Mesenchymal stem cell (in vitro differentiated cells and primary cell): ENCODE measurements at places on chromosomes 13 and 19.
A peak's percentile ranks its signal among the peaks of the same experiment; 100 is the strongest.

DNA sequence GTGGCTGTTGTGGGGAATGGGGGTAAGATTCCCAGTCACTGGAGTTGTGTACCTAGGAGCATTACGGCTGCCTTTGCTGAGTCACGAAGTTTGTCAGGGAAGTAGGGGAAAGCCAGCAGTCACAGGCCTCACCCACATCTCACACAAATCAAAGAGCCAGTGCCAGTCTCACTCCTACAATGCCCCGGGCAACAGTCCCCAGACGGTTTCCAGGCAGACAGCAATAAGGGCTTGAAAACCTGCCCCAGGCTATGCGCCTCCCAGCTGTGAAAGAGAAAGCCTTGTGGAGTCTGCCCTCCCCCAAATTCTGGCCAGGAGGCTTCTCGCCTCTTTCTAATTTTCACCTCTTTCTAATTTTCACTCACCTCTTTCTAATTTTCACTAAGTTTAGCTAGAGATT is 142.3 kb upstream of the EDNRB start:
- H3K36me3 ChIP-seq = no peaks in the 10 kb centered on the region
- H3K27me3 ChIP-seq = no peaks in the 10 kb centered on the region
- no peak for DNase-seq
- no peak overlapping the region for H3K4me3 ChIP-seq
- no peak overlapping the region for H3K27ac ChIP-seq
- H3K4me1 ChIP-seq = peaks cover 1% of the 10 kb centered on the region

DNA sequence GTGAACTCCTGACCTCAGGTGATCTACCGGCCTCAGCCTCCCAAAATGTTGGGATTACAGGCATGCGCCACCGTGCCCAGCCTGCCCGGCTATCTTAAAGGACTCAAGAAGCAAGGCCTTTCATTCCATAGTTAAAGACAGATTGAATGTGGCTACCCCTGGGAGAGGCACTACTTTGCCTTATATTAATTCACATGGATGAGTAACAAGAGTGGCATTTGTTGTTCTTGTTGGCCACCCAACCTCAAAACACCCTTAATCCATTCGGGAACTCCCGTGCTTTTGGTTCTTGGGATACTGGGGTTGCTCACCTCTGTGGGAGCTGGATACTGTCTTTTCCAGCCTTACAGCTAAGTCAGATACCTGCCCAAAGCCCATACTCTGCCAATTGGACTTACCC is 34.4 kb upstream of the ABCC4 start:
- H3K4me1 ChIP-seq = peaks cover 2% of the 10 kb centered on the region
- DNase-seq = no peak
- no peak overlapping the region for H3K27ac ChIP-seq
- H3K36me3 ChIP-seq = no peaks in the 10 kb centered on the region
- peaks cover 6% of the 10 kb centered on the region for H3K27me3 ChIP-seq

GRCh38 chr13:79468819-79469218 is 12.1 kb upstream of the NDFIP2 start:
- H3K27me3 ChIP-seq = no peaks in the 10 kb centered on the region
- H3K4me1 ChIP-seq = no peaks in the 10 kb centered on the region
- H3K4me3 ChIP-seq = no peak overlapping the region
- DNase-seq = no peak
- H3K27ac ChIP-seq = no peak overlapping the region

- H3K36me3 ChIP-seq = no peaks in the 10 kb centered on the region
- DNase-seq = no peak
- H3K4me3 ChIP-seq = no peak overlapping the region
- no peaks in the 10 kb centered on the region for H3K27me3 ChIP-seq
Measured at GRCh38 chr19:33286899-33287298, 15.4 kb downstream of the CEBPA start.

GRCh38 chr19:8609279-8610040 is 1.1 kb downstream of the ADAMTS10 start:
- peak overlapping the region; percentile 89 for H3K4me3 ChIP-seq
- peak; percentile 83 for DNase-seq
- peaks cover 6% of the 10 kb centered on the region for H3K36me3 ChIP-seq
- H3K27me3 ChIP-seq = no peaks in the 10 kb centered on the region

- H3K27me3 ChIP-seq = no peaks in the 10 kb centered on the region
- no peak overlapping the region for H3K4me3 ChIP-seq
- DNase-seq = peak; percentile 17
- H3K4me1 ChIP-seq = no peaks in the 10 kb centered on the region
- H3K36me3 ChIP-seq = no peaks in the 10 kb centered on the region
- no peak overlapping the region for H3K27ac ChIP-seq
Measured at GRCh38 chr13:81639984-81640582, 1299.2 kb upstream of the SPRY2 start.

DNA sequence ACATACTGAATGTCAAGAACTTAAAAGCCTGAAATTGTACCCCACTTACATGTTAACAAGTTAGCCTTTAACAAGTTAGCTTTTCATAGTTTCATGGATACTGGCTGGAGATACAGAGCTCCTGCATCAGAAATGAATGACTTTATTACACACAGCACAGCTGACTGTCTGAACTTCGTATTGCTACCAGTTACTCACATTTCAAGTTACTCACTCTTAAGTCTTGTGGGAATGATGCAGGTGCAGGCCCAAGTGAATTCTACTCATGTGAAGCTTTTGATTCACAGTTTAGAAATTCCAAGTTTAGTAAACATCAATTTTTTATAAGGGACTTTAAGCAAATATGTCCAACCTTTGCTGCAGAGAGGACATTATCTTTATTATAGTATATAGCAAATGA is 762.2 kb upstream of the PRR20A start:
- H3K27ac ChIP-seq = no peak overlapping the region
- DNase-seq = no peak
- H3K36me3 ChIP-seq = no peaks in the 10 kb centered on the region
- no peaks in the 10 kb centered on the region for H3K4me1 ChIP-seq
- no peak overlapping the region for H3K4me3 ChIP-seq

DNA sequence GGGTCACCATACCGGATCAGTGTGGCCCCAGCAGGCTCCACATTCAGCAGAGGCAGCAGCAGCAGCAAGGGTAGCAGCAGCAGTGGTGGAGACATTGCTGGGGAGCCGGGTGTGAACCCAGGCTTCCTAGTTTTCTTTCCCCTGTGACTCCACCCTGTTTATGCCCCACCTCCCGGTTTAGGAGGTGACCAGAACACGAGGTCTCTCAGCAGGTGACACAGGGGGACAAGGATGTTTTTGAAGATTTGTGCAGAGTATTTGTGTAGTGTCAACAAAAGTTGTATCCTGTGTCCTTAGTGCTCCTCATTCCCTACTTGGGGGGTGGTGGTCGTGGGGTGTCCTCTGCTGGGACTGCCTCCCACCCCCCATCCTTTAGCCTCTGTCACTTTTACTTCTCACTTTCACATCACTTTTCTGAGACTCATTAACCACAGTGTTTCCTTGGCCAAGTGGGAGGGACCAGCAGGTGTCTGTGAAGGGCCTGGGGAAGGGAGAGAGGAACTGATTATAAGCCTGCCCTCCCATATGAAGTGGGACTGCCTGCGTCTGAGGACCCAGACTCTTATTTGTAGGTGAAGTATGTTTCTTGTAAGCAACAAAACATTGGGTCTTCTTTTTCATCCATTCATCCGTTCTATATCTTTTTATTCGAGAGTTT is 15.6 kb upstream of the KCNC3 start:
- H3K27me3 ChIP-seq = peaks cover 5% of the 10 kb centered on the region
- no peaks in the 10 kb centered on the region for H3K36me3 ChIP-seq

GRCh38 chr13:40483601-40484000 is 182.8 kb downstream of the FOXO1 start:
- no peaks in the 10 kb centered on the region for H3K36me3 ChIP-seq
- H3K27ac ChIP-seq = no peak overlapping the region
- no peak overlapping the region for H3K4me3 ChIP-seq
- no peaks in the 10 kb centered on the region for H3K27me3 ChIP-seq
- no peak for DNase-seq

GRCh38 chr19:16836115-16837034 is 7.2 kb downstream of the SIN3B start:
- no peak for DNase-seq
- H3K27me3 ChIP-seq = no peaks in the 10 kb centered on the region
- no peak overlapping the region for H3K27ac ChIP-seq
- peaks cover 91% of the 10 kb centered on the region for H3K36me3 ChIP-seq
- peaks cover 18% of the 10 kb centered on the region for H3K4me1 ChIP-seq

DNA sequence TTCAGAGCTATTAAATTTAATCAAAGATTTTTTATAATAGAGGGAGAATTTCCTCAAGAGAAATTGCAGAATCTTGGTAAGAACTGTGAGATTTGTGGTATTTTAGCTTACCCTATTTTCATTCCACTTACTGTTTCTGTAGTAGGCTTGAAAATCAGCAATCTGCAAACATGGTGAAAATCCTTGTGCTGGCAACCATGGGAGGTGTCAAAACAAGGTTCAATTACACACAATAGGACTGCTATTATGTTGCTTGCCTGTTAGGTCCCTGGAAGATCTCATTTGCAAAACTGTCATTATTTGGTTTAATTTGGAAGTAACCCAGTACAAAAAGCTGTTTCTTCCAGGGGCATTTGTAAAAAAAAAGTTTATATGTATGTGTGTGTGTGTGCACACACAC is 662.8 kb upstream of the SLITRK6 start:
- DNase-seq = no peak
- no peaks in the 10 kb centered on the region for H3K36me3 ChIP-seq
- H3K27me3 ChIP-seq = no peaks in the 10 kb centered on the region
- no peak overlapping the region for H3K27ac ChIP-seq

- peak overlapping the region; percentile 9 for H3K27ac ChIP-seq
- DNase-seq = no peak
- peaks cover 2% of the 10 kb centered on the region for H3K4me1 ChIP-seq
- H3K27me3 ChIP-seq = no peaks in the 10 kb centered on the region
Measured at GRCh38 chr19:37594982-37595382, 306 bp downstream of the ZNF540 start.

DNA sequence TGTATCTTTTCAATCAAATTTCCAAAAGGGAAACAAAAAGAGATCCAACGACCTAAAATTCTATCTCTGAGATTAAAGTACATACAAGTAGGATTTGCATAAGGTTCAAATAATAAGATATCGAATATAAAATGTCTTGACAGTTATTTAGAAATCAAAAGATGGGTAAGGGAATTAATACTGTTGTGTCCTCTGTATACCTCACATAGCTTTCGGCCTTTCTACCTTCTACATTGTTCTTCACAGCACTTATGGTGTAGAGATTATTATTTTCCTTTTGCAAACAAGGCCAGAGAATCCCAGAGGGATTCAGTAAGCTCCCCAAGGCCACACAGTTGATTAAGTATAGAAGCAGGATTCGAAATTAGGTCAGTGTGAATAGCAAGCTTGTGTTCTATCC is 403.6 kb downstream of the SPRY2 start:
- H3K4me3 ChIP-seq = no peak overlapping the region
- H3K36me3 ChIP-seq = no peaks in the 10 kb centered on the region
- peaks cover 4% of the 10 kb centered on the region for H3K4me1 ChIP-seq
- H3K27me3 ChIP-seq = no peaks in the 10 kb centered on the region
- peak overlapping the region; percentile 97 for H3K27ac ChIP-seq
- no peak for DNase-seq

DNA sequence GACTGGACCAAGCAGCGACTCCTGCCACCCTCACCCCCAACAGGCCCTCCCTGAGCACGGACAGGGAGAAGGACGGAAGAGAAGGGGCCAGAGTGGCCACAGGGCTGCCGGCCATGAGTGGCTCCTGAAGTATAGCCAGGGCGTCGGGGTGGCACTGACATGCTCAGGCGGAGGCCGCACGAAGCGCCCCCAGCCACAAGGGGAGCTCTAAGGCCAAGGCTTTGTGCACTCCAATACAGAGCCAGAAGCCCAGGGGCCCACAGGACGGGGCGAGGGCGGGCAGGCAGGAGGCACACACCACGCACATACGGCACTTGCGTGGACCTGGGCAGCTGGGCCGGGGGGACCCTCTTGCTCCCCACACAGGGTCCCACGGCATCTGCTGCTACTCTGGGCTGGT is 52.0 kb downstream of the KLF2 start:
- no peak overlapping the region for H3K4me3 ChIP-seq
- H3K4me1 ChIP-seq = peaks cover 29% of the 10 kb centered on the region
- peaks cover 38% of the 10 kb centered on the region for H3K36me3 ChIP-seq

DNA sequence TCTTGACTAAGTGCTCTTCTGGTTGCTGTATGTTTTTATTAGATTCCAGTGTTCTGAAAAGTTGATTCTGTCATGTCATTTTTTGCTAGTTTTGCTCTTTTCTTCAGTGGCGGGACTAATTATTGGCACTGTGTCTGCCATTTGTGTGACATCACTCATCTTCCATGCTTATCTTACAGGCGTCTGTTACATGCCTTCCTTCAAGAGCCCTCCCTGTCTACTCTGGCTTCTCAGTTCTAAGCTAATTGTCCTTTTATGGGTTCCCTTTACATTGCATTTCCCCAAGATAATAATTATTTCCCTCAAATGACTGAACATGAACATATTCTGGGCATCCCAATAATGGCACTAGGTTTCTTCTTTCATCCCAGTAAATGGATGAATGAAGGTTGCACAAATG is 459.1 kb downstream of the DCT start:
- peak; percentile 20 for DNase-seq
- no peaks in the 10 kb centered on the region for H3K4me1 ChIP-seq
- H3K4me3 ChIP-seq = no peak overlapping the region
- no peak overlapping the region for H3K27ac ChIP-seq

DNA sequence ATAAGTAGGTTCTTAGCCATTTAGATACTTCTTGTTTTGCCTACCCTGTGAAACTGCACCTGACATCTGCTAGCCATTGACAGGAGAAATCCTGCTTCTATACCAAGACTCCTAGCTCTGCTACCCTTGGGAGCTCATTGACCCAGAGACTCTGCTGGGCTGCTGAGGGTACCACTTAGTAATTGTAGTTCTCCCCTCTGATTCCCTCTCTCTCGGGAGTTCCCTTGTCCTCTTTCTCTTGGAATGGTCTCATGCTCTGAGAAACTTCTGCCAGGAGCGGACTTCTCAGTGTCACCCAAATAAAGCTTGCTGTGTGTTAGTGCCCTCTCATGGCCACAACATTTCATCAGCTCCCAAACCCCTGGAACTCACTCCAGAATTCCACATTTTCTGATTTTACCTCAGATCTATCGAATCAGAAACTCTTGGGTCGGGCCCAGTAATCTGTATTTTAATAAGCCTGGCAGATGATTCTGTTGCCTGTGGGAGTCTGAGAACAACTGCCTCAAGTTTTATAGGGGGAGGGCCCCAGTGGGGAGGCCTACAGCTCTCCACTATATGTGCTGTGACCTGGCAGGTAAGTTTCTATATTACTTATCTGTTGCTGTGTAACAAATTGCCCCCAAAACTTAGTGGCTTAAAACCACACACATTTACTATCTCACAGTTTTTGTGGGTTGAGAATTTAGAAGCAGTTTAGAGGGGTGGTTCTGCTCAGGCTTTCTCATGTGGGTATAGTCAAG is 221.1 kb downstream of the TDRD3 start:
- peaks cover 2% of the 10 kb centered on the region for H3K4me1 ChIP-seq
- H3K36me3 ChIP-seq = no peaks in the 10 kb centered on the region
- H3K27ac ChIP-seq = no peak overlapping the region
- no peak overlapping the region for H3K4me3 ChIP-seq
- H3K27me3 ChIP-seq = peaks cover 78% of the 10 kb centered on the region
- DNase-seq = peak; percentile 13

- no peaks in the 10 kb centered on the region for H3K27me3 ChIP-seq
- H3K4me1 ChIP-seq = peaks cover 13% of the 10 kb centered on the region
- DNase-seq = peak; percentile 82
- peak overlapping the region; percentile 86 for H3K4me3 ChIP-seq
- peak overlapping the region; percentile 87 for H3K27ac ChIP-seq
Measured at GRCh38 chr19:18322318-18322758, 538 bp downstream of the LSM4 start.
